ENCODE measurements at places on chromosomes 12 and 14.

- DNase-seq: no peak
Measured at GRCh38 chr14:91009501-91010152, 50.8 kb downstream of the RPS6KA5 start.

DNA sequence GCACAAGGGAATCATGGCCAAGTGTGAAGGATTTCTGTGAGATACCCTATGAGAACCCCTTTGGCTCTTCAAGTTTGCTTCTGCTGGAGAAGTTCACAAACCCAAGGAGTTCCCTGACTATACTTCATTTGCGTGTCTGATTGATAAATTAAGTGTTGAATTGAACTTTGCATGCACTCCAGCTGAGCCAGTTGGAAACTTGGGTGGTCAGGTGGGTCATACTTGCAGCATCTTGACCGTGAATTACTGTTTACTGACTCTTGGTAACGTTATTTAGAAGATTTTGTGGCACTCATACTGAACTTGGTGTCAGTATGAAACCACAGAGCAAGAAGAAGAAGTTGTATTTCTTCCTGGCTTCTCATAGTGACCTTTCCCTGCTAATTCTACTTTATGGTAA lies 77.5 kb downstream of the TGFB3 start:
- DNase-seq: no peak

- DNase-seq: no peak
Measured at GRCh38 chr12:7016958-7017571, 1.2 kb downstream of the LPCAT3 start.

- DNase-seq: no peak
Measured at GRCh38 chr12:72618764-72619163, 346.6 kb downstream of the TRHDE start.

- DNase-seq: no peak
Measured at GRCh38 chr12:23947395-23947794, 2.1 kb downstream of the SOX5 start.

GRCh38 chr14:44361083-44361482 lies 146.0 kb downstream of the FSCB start:
- DNase-seq: no peak

DNA sequence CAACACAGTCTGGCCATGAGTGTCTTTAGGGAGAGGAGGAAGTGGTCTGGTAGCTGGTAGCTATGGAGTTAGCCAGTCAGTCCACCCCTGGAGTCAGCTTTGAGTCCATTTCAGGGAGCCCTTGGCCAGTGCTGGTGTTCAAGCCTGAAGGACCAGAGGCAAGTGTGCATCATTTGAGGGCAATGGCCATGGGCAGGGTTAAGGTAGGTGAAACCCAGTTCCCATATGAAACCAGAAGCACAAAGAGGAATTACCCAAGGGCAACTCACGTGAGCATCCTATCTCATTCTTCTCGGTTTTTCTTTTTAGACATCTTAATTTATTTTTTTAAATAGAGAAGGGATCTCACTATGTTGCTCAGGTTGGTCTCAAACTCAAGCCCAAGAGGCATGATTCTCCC lies 61.3 kb upstream of the ACTN1 start:
- DNase-seq: no peak

GRCh38 chr14:31876741-31877140 lies 200.4 kb upstream of the ARHGAP5 start:
- DNase-seq: no peak

DNA sequence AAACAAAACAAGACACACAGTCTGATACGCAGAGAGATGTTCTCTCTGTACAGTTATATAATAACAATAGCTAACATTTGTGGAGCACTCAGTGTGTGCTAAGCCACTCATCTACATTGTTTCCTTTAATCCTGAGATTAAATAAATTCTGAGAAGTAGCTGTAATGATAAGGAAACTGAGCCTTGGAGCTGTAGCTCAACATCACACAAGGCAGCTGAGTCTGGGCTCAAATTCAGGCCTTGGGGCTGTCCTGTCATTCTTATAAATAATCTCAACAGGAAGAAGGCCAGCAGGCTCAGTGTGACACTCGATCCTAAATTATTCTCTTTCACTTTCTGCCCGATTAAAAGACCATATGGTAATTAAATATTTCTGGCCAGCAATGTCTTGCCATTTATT lies 24.5 kb downstream of the CDKN1B start:
- no peak for DNase-seq

DNA sequence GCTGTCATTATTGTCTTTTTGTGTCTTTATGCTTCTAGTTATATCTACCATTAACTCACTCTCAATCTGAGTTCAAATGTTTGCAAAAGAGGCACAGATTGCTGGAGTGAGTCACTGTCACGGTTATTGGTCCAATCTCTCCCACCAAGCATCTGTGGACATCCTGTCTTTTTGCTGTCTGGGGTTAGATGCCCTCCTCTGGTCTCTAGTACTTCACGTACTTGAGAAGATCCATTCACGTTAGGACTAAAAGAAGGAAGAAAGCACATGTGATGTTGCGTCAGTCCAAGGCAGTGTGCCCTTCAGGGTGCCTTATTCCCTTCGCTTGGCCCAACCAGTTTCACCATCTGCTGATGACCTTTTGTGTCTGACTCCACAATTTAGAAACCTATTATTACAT lies 72.3 kb upstream of the STXBP6 start:
- DNase-seq: no peak

All from astrocyte of the cerebellum (primary cell).